Effector memory CD4-positive, alpha-beta T cell (primary cell): ENCODE measurements at places on chromosomes 4 and X.
A peak's percentile ranks its signal among the peaks of the same experiment; 100 is the strongest.

DNA sequence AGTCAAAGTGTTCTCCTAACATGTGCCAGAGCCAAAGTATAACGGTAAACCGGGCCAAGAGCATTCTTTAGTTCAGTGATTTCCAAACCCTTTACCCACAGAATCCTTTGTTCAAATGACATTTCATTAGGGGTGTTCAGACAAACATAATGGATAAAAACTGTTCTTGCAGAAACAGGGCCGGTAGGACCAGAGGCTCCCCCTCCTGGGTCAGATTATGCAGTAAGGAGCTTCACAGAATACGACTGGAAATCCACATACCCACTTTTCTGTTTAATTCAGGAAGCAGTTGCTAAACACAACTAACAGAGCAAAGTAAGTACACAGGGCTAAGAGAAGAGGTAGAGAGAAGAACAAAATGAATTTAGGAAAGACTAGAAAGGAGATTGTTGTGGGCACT is 46.6 kb upstream of the TMEM184C start:
- no peak for DNase-seq

DNA sequence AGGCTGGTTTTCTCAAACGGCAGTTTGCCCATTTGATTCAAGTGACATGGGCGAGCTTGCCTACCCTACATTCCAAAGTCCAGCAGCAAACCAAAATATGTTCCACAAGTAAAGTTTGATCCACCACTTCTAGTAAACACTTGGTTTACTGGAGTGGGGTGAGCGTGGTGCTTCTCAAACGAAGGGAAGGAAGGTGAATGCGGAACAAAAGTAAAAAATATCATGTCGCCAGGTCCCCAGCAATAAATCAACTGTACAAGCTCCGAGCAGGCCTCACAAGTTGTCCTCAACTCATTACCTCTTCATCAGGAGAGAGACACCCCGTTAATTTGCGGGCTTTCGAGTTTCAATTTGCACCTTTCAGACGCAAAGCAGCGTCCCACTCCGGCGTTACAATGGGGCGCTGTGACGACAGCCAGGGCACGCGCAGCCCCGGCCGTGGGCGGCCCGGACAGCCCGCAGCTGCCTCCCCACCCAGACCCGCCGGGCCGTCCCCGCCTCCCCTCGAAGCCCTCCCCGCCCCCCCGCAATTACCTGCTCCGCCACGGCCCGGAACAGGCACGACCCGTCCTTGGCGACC is 1.0 kb downstream of the OTUD4 start:
- peak; percentile 66 for DNase-seq

- DNase-seq = no peak
Measured at GRCh38 chrX:130179170-130179569, 7.4 kb downstream of the RAB33A start.

GRCh38 chr4:45410701-45411210 is 684.4 kb upstream of the GNPDA2 start:
- no peak for DNase-seq

DNA sequence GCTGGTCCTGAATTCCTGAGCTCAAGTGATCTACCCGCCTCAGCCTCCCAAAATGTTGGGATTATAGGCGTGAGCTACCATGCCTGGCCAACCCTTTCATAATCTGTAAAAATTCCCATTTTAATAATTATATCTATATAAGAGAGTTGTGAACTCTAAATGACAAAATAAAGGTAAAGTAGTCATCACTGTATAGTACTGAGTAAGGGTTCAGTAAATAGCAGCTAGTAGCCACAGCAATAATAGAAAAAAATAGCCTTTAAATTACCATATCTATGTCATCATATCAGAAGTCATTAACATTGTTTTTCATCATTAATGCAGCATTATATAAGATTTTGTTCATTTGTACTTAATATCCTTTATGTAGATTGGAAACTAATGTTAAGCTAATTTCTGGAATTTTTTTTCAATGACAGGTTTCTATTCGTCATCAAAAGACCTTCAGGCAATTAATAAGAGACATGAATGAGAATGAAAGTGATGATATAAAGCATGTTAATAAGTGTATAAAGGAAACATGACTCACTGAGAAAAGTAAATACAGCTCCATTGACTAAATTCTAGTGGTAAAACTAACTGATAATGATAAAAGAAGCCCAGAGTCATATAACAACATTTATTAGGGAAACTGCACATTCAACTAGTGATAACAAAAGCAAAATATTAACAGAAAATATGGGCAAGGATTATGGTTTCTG is 85.9 kb upstream of the UGT8 start:
- DNase-seq = no peak

- no peak for DNase-seq
Measured at GRCh38 chr4:141041021-141041476, 92.2 kb downstream of the RNF150 start.

DNA sequence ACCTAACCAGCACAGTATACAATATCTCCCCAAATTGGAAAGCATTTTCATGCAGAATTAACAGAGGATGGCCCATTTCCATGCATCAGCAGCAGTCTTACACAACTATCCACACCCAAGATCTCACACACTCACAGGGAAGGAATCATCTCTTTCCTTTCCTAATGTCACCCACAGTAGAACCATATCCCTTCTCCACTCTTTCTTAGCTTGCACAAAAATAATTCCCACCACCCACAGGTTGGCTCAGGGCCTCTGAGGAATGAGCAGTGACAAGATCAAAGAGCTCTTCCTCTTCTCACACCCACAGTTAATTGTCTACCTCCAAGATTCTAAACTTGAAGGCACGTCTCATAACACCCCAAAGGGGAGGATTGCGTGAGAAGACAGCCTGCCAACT is 217.7 kb upstream of the VEGFC start:
- no peak for DNase-seq

DNA sequence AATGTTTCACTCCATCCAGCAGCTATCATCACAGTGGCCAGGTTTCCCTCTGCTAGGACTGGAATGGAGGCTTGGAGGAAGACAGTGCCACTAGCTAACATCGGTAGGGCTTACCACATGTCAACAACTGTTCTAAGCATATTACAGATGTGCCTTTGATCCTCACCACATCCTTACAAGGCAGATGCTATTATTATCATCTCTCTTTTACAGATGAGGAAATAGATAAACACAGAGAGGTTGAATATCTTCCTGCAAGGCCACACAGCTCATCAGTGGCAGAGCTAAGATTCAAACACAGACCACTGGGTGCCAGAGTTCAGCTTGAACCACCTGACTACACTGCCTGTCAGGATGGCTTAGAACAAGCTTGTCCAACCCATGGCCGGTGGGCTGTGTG is 47.4 kb downstream of the MAMLD1 start:
- no peak for DNase-seq

GRCh38 chrX:155951237-155951789 is 46.2 kb upstream of the IL9R start:
- DNase-seq = no peak

- DNase-seq = no peak
Measured at GRCh38 chrX:134999469-134999868, 8.7 kb downstream of the SMIM10 start.

DNA sequence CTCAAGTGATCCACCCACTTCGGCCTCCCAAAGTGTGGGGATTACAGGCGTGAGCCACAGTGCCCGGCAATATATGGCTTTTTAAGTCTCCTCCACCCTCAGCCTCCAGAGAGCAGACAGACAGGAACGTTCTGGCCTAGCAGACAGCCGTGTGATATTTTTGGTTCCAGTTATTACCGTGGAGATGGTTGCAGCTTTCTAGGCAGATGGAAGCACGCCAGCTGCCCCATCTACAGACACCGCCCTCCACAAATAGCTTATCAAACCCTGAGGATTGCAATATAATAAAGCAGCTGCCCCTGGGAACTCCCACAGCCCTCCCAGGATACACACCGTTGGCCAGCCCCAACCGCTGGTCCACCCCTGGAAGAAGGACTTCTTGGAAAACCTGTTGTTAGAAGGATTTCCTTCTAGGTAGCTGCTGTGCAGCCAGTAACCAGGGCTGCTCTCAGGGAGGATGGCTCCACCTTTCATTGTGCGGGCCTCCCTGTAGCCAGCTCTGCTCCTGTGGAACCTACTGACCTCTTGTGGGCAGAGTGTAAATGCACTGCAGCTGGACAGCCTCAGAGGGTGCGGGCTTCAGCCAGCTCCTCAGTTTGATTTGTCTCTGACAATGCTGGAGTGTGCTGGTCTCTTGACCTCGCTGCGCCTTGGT is 44.0 kb downstream of the SLC25A5 start:
- no peak for DNase-seq

DNA sequence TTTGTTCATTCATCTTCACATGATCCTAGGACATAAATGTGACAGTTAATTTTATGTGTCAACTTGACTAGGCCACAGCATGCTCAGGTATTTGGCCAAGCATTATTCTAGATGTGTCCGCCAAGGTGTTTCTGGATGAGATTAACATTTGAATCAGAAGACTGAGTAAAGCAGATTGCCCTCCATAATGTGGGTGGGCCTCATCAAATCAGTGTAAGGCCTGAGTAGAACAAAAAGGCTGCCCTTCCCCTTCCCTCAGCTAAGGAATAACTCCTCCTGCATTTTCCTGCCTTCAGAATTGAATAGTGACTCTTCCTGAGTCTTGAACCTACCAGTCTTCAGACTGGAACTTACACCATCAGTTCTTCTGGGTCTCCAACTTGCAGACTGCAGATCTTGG is 18.4 kb downstream of the ATP11C start:
- DNase-seq = no peak

DNA sequence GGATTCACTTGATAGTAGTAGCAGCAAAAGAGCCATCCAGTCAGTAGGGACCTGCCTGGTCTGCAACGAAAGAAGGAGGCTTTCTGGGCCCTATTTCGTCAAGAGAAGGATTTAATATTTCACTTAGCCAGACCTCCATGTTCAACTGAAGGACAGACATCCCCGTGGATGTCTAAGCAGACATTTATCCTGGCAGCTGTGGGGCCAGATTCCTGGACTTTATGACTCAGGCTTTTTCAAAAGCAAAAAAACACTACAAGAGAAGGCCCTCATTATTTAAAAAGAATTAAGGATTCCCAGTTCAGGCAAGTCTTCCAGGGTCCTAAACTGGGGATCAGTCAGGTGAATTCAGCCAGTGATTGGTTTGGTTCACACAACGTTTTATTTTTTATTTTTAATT is 88.5 kb upstream of the TSPAN5 start:
- DNase-seq = no peak

DNA sequence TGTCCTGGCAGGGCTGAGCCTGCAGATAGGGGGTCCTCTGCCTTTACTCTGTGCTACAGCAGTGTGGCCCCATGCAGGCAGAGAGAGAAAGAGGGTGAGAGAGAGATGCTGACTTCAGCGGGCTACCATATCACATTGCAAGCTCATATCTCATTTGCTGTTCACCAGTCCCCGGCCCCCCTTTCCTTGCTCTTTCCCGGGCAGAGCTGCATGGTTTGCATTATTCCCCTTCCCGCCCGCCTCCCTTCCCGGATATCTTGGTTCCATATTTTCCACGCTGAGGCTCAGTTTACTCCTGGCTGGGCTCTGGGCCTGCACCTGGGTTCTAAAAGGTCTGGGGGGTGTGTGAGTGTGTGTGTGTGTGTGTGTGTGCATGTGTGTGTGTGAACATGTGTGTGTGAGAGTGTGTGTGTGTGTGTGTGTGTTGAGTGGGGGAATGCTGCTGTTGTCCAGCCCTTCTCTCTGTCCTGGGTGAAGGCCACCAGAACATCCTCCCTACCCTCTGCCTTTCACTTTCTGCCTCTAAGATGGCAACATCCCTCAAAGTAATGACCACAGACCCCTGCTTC is 63.5 kb downstream of the PJA1 start:
- no peak for DNase-seq

- no peak for DNase-seq
Measured at GRCh38 chrX:112513154-112513553, 166.6 kb downstream of the LHFPL1 start.

DNA sequence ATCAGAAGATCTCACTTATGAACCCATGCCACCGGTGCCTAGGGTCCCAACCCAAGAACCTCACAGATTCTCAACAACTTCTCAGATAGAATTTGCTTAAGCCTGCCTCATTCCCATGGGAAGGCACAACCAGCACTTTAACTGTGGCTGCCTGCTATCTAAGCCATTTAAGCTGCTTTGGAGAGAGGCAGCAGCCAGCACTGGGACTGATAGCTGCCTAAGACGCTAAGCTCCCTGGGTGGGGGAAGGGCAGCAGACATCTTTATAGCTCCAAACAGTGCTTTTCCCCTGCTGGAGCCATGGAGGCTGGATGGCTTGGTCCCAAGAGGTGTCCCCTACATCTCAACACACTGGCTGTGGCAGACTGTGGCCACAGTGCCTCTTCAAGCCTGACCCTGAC is 1268.6 kb downstream of the FAM133A start:
- no peak for DNase-seq

DNA sequence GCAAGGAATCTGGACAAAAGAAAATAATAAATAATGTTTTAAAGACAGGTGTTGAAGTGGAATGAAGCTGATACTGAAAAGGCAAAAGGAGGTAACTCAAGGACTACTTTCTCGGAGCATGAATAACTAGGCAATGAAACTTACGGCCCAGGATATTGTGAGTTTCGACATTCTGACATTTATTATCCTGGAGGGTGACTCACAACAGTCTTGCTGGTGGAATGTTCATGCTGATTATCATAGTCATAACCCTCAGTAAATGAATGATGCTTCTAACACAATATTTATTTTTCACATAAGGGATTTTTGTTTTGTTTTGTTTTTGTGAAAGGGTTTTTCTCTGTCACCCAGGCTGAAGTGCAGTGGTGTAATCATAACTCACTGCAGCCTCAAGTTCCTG is 147.0 kb upstream of the HPGD start:
- DNase-seq = no peak

DNA sequence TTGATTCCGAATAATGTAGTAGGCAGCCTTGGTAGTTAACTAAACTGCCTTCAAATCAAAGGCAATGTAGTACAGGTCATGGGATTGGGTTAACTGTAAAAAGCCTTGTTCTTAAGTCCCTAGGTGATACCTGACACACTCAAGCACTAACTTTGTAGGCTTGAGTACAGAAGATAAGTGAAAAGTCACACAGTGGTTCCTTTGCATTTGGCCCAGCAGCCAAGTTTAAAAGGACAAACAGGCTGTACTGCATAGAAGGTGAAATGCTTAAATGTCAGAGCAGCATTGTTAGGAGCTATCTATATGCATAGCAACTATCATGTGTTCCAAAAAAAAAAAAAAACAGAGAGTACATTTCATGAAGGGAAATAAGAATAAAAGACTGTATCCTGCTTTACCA is 178.4 kb downstream of the ATOH1 start:
- no peak for DNase-seq

GRCh38 chr4:137609718-137610430 is 77.6 kb upstream of the PCDH18 start:
- no peak for DNase-seq

DNA sequence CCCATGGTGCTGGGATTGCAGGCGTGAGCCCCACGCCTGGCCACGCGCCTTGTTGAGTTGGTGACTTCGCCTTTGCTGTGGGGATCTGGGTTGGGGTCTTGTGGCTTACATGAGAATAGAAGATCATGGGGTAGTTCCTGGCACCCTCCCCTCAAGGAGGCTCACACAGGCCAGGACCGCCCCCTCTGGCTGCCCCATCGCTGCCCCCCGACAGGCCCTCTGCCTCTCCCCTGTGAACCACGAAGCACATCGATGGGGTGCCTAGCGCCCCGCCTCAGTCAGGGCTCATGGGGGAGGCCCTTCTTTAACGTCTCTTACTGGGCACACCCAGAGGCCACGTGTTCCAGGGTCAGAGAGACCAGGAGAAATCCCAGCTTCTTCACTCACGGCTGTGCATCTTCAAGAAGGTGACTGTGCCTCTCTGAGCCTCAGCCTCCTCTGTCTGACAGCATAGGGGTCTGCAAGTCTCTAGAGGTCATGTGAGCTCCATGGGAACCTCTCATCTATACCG is 23.6 kb upstream of the SPON2 start:
- DNase-seq = no peak
